ENCODE measurements at places on chromosomes 2 and 18.

GRCh38 chr2:33340280-33340679 lies 136.2 kb upstream of the RASGRP3 start:
- no peak for DNase-seq

- no peak for DNase-seq
Measured at GRCh38 chr2:98601532-98602132, 6.7 kb downstream of the COA5 start.

- no peak for DNase-seq
Measured at GRCh38 chr2:106840818-106841217, 45.1 kb downstream of the ST6GAL2 start.

DNA sequence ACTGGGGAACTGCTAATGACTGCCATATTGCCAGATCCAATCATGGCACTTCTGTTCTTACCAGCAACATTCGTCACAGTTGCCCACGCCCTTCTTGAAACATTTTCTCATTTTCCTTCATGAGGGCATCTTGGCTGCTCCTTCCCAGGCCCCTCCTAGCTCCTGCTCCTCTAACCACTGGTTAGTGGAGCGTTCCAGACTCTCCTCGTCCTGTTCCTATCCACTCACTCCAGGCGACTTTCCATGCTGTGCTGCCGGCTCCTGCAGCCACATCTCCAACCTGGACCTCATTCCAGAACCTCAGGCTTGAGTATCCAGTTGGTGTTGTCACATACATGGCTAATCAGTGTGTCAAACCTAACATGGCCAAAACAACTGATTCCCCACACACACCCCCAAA lies 1.3 kb upstream of the ADI1 start:
- DNase-seq = no peak

GRCh38 chr2:181314551-181314950 lies 142.6 kb upstream of the ITGA4 start:
- no peak for DNase-seq

GRCh38 chr2:231272991-231273390 lies 74.6 kb downstream of the ARMC9 start:
- DNase-seq = no peak

DNA sequence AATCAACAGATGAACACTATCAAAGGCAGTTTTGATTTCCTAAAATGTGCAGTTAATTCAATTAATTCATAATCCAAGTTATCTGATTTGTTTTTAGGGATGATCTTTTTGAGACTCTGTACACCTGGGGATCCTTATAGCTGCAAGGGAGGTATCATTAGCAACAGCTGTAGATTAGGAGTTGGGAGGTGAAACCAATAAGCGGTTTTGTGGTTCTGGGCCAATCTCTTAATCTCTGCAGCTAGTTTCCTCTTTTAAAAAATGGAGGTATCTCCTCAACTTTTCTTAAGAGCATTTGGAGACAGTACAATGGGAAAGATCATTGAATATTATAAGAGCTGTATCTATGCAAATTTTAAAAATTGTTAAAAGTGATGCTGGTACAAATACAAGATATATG lies 126.0 kb downstream of the MC4R start:
- no peak for DNase-seq

- DNase-seq = no peak
Measured at GRCh38 chr2:84481702-84482101, 22.6 kb upstream of the SUCLG1 start.

GRCh38 chr2:107174171-107174570 lies 288.2 kb upstream of the ST6GAL2 start:
- no peak for DNase-seq

DNA sequence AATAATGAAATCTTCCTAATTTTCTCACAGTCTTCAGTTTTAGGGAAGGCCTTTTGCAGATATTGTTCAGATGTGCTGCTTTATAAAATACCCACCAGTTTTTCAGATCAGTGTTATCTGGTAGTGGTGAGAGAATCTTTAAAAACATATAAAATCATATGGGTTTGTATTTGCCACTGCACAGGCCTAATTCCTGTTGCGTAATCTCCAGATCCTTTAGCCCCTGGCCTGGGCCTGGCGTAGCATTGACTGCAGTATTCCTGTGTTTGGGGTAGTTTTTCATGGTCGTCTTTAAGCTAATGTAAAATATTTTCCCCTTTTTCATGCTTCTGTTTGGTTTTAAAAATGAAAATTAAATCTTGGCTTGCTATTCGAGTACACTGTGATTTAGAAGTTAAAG lies 43.2 kb downstream of the TSHZ1 start:
- DNase-seq = no peak

DNA sequence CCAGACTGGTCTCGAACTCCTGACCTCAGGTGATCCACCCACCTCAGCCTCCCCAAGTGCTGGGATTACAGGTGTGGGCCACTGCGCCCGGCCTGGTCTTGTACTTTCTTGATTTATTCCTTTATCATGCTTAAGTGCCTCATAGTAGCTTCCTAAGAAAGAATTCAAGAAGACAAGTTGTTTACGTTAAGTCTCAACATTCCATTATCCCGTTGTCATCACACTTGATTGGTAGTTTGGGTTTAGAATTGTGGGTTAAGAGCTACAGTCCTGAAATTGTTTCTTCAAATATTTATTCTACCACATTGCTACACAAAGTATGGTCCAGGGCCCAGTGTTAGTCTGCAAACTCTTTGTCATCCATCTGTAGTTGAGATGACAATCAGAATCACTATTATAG lies 194.0 kb downstream of the VWC2L start:
- DNase-seq = no peak

- DNase-seq = no peak
Measured at GRCh38 chr18:23583071-23583865, 3.0 kb downstream of the NPC1 start.

GRCh38 chr2:104078431-104079157 lies 775.3 kb upstream of the POU3F3 start:
- DNase-seq = no peak

- no peak for DNase-seq
Measured at GRCh38 chr18:5720132-5720531, 175.2 kb downstream of the TMEM200C start.

DNA sequence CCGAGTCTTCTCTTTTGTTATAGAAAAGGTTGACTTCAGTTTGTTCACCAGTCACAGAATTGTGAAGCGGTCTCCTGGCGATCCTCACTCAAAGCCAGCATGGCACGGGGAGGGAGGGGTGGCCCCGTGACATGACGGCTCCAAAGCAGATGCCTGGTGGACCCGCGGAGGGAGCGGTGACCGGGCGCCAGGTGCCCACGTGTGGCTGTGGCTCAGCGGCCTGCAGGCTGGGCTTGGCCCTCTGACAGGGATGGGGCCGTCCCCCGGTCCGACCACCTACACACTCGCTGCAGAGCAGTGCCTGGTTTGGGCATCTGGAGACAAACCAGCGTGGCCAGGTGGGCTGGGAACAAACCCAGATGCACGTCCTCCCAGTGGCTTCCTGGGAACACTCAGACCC lies 129.1 kb upstream of the SNTG2 start:
- DNase-seq = no peak

DNA sequence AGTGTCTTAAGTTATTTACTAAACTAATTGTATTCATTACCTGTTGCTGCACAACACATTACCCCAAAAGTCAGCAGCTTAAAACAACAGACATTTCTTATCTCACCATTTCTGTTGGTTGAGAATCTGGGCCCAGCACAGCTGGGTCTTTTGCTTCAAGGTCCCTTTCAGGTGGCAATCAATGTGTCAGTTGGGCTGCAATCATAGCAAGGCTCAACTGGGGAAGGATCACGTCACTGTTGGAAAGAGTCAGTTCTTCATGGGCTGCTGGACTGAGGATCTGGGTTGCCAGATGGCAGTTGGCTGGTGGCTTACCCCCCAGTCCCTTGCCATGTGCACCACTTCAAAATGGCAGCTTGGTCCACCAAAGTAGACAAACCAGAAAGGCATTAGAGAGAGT lies 261.2 kb downstream of the SUCLG1 start:
- no peak for DNase-seq

DNA sequence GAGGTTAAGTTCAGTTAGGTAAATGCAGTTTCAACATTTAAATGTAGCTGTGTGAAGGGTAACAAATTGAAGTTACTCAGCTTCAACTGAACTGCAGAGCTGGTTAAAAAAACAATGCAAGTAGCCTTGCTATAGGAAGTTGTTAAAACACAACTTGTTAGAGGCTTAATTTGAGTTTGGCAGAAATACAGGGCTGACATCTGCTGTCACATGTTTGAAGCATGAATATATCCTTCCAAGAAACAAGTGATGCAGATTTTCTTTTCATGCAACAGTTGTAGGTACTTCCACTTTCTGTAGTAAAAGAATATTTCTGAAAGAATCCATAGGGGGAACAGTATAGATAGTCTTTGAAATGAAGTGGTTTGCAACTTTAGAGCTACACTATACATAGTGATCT lies 208.7 kb upstream of the RASGRP3 start:
- DNase-seq = no peak

DNA sequence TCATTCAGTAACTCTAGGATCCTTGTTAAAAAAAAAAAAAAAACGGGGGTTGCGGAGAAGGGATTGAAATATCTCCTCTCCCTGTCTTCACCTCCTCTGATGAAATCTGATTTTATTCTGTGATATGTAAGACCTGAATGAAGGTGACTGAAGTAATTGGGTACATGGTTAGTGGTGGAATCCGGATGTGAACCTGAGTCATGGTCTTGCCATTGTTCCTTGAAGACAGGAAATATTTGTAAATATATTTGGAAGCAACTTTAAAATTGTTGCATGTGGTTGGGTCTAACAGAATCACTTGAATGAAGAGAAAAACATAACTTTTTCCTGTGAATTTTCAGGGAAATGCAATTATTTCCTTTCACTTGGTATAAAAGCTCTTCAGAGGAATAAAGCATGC lies 3.0 kb upstream of the IL1A start:
- DNase-seq = no peak

DNA sequence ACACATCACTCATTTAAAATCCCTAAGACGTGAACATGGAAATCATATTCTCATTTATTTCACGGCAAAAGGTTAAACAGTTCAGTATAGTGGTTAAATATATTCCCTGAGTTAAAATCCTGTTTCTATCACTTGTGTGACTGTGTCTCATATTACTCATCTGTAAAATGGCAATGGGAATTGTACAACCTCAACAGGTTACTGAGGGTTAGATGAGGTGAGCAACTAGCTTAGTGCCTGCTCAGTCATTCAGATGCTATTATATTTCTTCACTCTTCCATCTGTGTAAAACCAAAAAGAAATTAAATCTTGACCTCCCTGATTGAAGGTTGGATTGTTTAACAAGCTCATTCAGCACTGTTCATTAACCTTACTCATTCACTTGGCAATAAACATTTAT lies 212.4 kb upstream of the STK17B start:
- no peak for DNase-seq

- no peak for DNase-seq
Measured at GRCh38 chr18:43868497-43868995, 591.3 kb upstream of the SYT4 start.

- no peak for DNase-seq
Measured at GRCh38 chr2:100057901-100058261, 84.5 kb downstream of the AFF3 start.

DNA sequence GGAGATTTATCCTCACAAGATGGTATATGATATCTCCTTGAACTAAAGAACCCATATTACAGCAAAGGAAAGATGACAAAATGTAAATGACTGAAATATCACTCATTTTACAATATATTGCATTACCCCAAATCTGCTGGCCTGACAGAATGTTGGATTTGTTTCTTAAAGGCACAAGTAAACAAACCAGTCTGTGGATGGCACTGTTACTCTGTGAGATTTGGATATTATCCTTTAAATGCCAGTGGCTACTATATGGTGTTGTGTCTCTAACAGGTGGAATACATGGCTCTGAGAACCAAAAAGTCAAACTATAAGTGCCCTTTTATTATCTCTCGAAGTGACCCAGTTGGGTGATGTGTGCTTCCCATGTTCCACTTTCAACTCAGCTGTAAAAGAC lies 125.7 kb downstream of the PDE1A start:
- DNase-seq = no peak

DNA sequence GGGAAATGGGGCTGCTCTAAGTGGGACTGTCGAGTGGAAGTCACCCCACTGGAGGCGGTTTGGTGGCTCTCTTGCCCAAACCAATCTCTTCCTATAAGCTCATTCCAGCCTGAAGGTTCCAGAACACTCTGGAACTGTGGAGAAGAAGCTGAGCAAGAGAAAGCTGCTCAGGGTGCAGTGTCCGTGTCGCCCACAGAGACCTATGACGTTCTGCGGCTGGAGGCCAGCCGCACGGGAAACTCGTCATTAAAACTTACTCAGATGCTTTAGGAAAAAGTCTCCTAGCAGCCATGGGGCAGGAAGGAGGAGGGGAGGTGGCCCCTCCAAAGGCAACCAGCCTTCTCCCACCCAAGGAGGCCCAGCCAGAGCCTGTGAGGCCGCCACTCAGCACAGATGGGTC lies 41.7 kb downstream of the ADCY3 start:
- DNase-seq = no peak

DNA sequence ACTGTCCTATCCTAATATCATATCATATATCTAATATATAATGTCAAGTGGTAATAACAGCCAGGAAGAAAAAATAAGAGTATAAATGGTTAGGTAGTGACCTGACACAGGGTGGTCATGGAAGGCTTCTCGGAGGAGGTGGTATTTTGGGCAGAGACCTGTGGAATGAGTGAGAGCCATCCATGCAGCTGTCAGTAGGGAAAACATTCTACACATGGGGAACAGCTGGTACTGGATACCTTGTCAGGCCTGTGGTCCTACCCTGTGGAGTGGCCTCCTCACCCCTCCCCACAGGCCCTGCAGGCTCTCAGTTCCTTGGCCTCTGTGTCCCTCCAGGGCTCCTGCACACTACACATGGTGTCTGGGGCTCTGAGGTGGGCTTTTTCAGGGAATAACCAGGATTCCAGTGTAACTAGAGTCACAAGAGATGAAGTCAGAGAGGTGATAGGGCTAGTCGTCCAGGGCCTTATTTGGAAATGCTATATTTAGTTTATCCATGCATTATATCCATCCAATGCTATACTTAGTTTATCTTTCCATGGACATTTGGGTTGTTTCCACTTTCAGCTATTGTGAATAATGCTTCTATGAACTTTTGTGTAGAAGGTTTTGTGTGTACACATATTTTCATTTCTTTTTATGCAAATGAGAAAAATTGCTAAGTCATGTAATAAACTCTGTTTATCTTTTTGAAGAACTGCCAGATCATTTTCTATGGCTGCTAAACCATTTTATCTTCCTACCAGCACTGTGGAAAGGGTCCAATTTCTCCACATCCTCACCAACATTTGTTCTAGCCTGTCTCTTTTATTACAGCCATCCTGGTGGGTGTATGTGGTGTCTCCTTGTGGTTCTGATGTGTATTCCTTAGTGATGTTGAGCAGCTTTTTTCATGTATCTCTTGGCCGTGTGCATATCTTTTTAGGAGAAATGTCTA lies 75.6 kb downstream of the TPGS2 start:
- no peak for DNase-seq
